ENCODE measurements at places on chromosomes 5 and 9.

DNA sequence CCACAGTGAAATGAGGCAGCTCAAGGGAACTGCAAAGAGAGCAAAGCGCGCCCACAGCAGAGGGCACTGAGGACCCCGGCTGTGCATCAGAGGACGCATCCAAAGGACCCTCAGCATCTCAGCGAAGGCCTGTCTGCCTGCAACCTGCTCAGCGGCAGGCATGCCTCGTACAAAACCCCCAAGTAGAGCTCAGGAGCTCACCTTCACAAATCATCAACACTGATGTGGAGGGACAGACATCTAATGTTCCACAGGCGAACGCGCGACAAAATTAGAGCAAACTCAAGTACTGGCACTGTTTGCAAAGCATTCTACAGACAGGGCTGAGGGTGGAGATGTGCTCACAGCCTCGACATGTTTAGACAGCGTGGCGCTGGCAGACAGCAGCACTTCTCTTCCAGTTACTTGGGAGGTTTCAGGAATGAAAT is 81.0 kb downstream of the DCP2 start:
- DNase-seq: no peak

- DNase-seq: peak; percentile 82
Measured at GRCh38 chr9:137672907-137673791, 54.3 kb downstream of the EHMT1 start.

DNA sequence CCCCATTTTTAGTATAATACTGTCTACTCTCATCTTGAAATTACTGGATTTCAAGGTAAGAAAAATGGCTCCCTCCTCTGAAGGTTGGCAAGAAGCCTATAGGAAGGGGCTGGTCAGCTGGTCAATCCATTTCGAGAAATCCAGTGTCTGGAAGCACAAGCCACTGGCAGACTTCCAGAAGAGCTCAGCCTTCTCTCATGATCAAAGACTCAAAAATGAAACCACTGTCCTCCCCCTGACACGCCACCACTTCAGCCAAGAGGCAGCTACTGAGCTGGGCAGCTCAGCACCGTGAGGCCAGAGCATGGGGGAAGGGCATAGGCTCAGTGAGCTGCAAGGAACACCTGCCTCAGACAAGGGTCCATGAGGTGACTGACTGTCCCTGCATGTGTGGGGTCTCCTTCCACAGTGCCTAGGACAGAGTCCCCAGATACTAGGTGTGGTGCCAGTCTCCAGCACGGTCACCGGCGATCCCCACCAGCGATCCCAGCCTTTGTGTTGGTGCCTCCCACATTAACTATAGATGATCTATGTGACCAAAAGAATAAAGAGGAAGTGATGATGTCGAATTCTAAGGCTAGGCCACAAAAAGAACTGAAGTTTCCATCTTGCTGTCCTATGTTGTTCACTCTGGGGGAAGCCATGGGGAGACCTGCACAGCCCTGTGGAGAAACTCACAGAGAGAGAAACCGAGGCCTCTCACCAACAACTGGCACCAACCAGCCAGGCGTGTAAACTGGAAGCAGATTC is 100.1 kb upstream of the LRRTM2 start:
- DNase-seq: peak; percentile 63

- DNase-seq: no peak
Measured at GRCh38 chr9:2933165-2934095, 89.5 kb upstream of the PUM3 start.

DNA sequence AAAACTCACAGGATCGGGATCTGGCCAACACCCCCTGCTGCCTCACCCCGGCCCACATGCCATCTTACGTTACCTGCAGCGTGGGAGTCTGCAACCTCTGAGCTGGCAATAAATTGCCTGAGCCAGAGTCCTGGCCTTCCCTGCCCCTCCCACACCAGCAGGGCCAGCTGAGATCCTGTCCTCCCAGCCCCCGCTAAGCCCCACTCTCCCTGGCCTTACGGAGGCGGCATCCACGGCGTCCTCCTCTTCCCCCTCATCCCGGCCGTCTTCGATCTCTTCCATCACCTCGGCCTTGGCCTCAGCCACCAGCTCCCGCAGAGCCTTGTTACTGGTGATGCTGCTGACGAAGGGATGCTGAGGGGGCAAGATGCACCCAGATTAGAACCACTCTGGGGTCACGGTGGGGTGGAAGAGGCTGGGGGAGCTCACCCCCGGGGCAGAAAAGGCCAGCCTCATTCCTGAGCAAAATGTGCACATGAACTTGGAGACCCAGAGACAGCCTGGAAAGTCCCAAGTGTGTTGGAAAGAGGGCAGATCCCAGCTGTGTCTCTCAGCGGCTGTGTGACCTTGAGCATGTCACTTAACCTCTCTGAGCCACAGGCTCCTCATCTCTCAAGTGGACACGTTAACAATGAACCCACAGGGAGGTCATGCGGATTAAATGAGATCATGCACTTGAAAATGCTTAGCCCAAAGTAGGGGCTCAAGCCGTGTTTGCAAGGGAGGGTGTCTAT is 89.9 kb upstream of the FBXW11 start:
- DNase-seq: no peak

- no peak for DNase-seq
Measured at GRCh38 chr5:643351-643801, 31.2 kb downstream of the CEP72 start.

DNA sequence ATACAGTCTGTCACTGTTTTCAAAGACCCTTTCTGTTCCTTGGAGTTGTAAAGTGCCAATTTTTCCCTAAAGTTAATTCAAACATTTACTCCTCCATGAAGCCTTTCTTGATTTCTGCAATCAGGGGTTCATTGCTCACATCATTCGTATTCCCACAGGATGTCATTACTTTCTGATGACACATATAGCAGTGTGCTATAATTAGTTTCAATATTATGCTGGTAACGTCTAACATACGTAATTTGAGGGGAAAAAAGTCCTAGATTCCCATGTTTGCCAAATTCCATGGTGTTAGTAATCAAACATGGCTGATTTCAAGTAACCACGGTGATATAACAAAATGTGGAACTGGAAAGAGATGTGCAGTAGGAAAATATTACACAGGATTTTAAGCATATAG is 468.2 kb upstream of the MEF2C start:
- DNase-seq: no peak

- no peak for DNase-seq
Measured at GRCh38 chr9:107727086-107727780, 237.7 kb upstream of the KLF4 start.

DNA sequence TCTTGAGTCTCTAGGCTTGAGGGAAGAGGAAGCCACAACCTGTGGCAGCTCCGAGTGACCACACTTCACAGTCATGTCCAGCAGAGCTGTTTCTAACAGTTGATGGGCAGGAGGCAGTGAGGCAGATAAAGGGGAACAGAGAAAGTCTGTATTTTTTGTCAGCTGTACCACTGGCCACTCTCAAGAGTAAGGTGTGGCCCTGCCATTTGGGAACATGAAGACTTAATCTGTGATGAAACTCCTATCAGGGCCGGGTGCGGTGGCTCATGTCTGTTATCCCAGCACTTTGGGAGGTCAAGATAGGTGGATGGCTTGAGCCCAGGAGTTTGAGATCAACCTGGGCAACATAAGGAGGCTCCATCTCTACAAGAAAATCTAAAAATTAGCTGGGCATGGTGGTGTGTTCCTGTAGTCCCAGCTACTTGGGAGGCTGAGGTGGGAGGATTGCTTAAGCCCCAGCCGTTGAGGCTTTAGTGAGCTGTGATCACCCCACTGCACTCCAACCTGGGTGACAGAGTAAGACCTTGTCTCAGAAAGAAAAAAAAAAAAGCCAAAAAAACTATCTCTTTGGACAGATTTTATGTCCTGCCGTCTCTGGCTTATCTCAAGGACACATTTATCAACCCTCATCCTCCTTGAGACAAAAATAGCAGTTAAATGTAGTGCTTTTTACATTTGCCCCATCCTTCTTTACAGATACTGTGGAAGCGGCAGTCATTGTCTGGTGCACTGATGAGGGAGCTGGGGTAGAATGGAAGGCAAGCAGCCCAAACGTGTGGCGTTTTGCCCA is 11.9 kb upstream of the COL15A1 start:
- peak; percentile 13 for DNase-seq

GRCh38 chr5:145554399-145554798 is 280.7 kb downstream of the PRELID2 start:
- DNase-seq: no peak

- DNase-seq: no peak
Measured at GRCh38 chr9:14165376-14166035, 148.4 kb downstream of the NFIB start.

DNA sequence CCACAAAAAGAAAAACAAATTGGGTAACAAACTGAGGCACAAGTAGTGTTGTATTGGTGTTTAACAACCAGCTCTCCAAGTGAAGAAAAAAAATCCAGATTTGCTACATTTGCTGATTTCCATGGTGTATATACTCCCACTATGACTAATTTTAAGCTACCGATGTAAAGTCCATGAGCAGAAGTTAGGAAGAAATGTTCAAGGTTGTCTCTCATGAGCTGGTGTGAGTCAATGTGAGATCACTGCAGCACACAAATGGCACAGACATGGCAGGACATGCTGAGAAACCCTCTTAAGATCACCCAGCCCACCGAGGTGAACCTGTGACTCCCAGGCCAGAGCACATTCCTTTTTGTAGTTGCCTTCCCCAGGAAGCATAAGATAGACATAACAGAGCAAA is 36.2 kb downstream of the SLC44A1 start:
- no peak for DNase-seq

- DNase-seq: no peak
Measured at GRCh38 chr5:174273325-174273724, 227.8 kb downstream of the NSG2 start.

DNA sequence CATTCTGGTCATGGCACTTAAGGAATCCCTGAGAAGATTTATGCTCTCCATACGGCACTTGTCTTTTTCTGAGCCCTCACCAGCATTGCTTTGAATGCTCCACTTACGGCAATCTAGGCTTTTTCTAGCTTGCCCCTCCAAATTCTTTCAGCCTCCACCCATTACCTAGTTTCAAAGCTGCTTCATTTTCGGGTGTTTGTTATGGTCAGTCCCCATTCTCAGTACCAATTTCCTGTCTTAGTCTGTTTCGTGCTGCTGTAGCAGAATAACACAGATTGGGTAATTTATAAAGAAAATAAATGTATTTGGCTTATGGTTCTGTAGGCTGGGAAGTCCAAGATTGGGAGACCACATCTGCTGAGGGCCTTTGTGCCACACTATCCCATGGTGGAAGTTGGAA is 42.0 kb downstream of the ARHGEF28 start:
- no peak for DNase-seq

- no peak for DNase-seq
Measured at GRCh38 chr9:76866689-76867088, 39.2 kb downstream of the PRUNE2 start.

GRCh38 chr5:113806250-113806649 is 292.8 kb downstream of the YTHDC2 start:
- DNase-seq: no peak

GRCh38 chr9:6565312-6565711 is 80.2 kb downstream of the GLDC start:
- no peak for DNase-seq

Data from common myeloid progenitor, CD34-positive (primary cell).